ENCODE measurements at places on chromosomes 12 and 14. TPM values are rescaled to one million over a fixed set of nuclear protein-coding genes. Genes with fewer than 3 reads are reported as not detected.

Gene EIF2S3B
- 0.63 TPM for total RNA-seq

Gene MYF5
- total RNA-seq: not detected

Gene TRPV4
- not detected for total RNA-seq

Gene ACOT2
- total RNA-seq: 12.9 TPM

Gene ANKRD33
- not detected for total RNA-seq

Gene TOMM20L
- total RNA-seq: not detected

Gene ADAM21
- total RNA-seq: not detected

Gene PZP
- total RNA-seq: not detected

Gene LRRIQ1
- not detected for total RNA-seq

Gene SLC17A8
- not detected for total RNA-seq

Gene PTPRO
- total RNA-seq: 0.28 TPM

Gene KRT73
- total RNA-seq: 0.36 TPM

Gene GRIP1
- 0.44 TPM for total RNA-seq

DNA sequence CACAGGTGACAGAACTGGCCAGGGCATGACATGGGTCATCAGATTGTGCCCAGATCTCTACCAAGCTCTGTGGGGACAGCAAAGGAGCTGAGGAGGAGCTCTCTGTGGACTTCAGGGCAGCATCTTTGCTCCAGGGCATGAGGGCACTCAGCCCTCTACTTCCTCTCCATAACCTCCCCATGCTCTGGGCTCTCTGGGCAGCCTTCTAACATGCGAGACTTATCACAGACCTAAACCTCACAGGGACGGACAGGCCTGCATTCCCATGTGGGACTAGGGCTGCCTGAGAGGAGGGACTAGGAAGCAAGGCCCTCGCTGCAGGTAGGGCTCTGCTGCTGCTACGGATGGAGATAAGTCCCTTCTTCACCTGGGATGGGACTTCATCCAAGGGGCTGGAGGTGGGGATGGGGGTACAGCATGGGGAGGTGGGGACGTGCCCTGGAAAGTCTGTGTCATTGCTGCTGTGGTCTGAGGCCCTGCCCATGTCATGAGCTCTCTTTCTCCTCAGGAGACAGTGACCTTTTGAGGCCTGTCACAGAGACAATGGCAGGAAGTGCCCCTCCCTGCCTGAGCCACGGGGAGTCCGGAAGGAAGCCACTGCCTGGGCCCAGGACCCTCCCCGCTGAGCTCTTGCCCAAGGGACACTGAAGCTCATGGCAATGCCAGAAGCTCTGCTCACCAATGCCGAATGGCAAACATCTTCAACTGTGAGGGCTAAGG lies 44.1 kb downstream of the PITPNM2 start:
- peak overlapping the region; percentile 70 for H3K4me3 ChIP-seq
- DNase-seq: peak; percentile 70
- H3K36me3 ChIP-seq: peaks cover 5% of the 10 kb centered on the region
- peak overlapping the region; percentile 26 for H3K27ac ChIP-seq
- H3K27me3 ChIP-seq: no peaks in the 10 kb centered on the region

GRCh38 chr12:88706286-88706685 lies 126.0 kb upstream of the KITLG start:
- no peaks in the 10 kb centered on the region for H3K27me3 ChIP-seq
- H3K4me1 ChIP-seq: no peaks in the 10 kb centered on the region
- DNase-seq: no peak
- H3K27ac ChIP-seq: no peak overlapping the region
- H3K4me3 ChIP-seq: no peak overlapping the region

DNA sequence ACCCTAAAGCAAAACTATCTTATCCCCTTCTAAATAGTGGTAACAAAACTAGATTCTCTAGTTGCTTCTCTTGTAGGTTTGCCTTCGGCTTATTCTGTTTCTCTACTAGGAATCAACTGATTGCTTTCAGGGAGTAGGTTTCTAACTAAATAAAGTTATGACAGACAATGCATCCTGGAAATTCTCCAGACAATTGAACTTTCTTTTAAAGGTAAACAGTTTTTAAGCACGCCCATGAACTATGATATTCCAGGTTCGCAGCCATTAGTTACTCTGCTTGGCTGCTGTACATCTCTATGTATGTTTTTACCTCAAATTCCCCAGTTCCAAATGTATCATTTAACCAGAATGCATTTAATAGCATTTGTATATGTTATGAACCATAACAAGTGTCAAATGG lies 23.9 kb downstream of the EIF2S3B start:
- H3K27ac ChIP-seq: no peak overlapping the region
- peaks cover 10% of the 10 kb centered on the region for H3K27me3 ChIP-seq
- H3K4me3 ChIP-seq: no peak overlapping the region
- DNase-seq: no peak

GRCh38 chr12:109811624-109811995 lies 21.6 kb downstream of the TRPV4 start:
- no peak overlapping the region for H3K27ac ChIP-seq
- H3K27me3 ChIP-seq: no peaks in the 10 kb centered on the region
- DNase-seq: no peak
- H3K4me3 ChIP-seq: no peak overlapping the region

DNA sequence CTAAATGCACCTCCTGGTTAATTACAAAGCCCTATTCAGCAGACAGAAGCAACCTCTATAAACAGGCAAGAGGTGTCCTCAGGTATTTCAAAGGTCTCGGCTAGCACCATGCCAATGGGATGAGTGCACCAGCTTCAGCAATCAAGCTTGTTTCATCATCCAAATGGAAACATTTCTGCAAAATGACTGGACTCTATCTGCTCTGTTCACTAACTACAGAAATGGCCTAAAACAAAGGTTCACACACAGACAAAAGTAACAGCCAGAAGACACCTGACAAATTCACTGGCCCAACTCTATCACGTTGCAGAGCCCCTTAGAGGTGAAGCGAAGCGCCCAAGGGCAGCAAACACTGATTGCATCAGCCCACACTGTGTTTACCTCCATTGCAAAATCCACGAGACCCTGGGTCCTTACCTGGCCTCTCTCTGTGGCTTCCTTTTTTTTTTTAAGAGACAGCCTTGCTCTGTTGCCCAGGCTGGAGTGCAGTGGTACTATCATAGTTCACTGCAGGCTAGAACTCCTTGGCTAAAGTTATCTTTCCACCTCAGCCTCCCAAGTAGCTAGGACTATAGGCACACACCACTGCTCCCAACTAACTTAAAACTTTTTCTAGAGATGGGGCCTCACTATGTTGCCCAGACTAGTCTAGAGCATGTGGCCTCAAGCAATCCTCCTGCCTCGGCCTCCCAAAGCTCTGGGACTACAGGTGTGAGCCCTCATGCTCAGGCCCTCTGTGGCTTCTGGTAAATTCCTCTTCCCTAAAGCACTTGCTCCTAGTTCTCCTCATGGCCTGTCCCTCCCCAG lies 8.5 kb upstream of the SYNE3 start:
- H3K4me1 ChIP-seq: peaks cover 73% of the 10 kb centered on the region
- no peaks in the 10 kb centered on the region for H3K27me3 ChIP-seq
- H3K4me3 ChIP-seq: peak overlapping the region; percentile 87
- no peak for DNase-seq
- peak overlapping the region; percentile 99 for H3K27ac ChIP-seq

DNA sequence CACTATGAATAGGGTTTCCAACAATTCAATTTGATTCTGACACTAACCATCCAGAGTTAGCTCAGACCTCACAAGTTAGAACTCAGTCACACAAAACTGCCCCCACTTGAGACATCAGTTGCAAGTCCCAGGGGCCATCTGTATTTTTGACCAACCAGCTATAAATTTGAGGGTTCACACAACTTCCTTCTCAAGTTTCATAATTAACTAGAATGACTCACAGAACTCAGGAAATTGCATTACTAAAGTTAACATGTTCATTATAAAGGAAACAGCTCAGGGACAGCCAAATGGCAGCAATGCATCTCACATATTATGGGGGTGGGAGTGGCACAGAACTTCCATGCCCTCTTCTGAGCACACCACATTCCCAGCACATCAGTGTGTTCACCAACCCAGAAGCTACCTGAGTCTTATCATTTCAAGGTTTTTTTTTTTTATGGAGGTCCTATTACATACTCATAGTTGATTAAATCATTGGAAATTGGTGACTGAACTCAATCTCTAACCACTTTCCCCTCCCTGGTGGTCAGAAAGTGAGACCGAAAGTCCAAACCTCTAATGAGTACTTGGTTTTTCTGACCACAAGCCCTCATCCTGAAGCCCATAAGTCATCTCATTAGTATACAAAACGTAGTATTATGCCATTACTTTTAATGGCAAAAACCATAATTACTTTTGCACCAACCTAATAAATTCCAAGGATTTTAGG lies 1721.5 kb upstream of the SEL1L start:
- H3K4me1 ChIP-seq: no peaks in the 10 kb centered on the region
- DNase-seq: no peak
- H3K27me3 ChIP-seq: no peaks in the 10 kb centered on the region
- H3K36me3 ChIP-seq: no peaks in the 10 kb centered on the region
- H3K27ac ChIP-seq: no peak overlapping the region

DNA sequence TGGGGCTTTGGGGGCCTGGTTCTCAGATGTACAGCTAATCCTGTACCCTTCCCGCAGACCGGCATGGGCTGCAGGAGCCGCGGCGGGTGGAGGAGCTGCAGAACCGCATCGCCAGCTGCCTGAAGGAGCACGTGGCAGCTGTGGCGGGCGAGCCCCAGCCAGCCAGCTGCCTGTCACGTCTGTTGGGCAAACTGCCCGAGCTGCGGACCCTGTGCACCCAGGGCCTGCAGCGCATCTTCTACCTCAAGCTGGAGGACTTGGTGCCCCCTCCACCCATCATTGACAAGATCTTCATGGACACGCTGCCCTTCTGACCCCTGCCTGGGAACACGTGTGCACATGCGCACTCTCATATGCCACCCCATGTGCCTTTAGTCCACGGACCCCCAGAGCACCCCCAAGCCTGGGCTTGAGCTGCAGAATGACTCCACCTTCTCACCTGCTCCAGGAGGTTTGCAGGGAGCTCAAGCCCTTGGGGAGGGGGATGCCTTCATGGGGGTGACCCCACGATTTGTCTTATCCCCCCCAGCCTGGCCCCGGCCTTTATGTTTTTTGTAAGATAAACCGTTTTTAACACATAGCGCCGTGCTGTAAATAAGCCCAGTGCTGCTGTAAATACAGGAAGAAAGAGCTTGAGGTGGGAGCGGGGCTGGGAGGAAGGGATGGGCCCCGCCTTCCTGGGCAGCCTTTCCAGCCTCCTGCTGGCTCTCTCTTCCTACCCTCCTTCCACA lies 7.6 kb downstream of the NR4A1 start:
- DNase-seq: no peak
- H3K36me3 ChIP-seq: peaks cover 4% of the 10 kb centered on the region
- H3K27me3 ChIP-seq: no peaks in the 10 kb centered on the region
- H3K27ac ChIP-seq: no peak overlapping the region
- H3K4me1 ChIP-seq: peaks cover 9% of the 10 kb centered on the region

DNA sequence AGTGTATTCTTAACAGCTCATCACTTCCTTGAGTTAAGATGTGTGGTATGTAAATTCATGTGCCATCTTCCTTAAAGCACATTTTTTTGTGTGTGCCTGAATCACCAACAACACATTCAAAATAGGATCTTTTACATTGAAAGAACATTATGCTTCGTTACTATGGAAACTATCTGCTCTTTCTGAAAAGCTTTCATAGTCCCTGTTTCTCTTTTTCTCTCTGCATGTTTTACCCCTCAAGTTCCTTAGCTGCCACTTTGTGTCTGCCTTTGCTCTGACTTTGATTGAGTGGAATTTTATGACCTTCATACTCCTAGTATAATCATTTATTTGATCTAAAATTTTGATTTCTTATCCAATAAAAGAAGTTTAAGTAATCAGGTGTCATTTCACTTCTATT lies 880.3 kb upstream of the FOXG1 start:
- no peak overlapping the region for H3K27ac ChIP-seq
- no peak for DNase-seq
- peaks cover 2% of the 10 kb centered on the region for H3K36me3 ChIP-seq
- H3K4me1 ChIP-seq: no peaks in the 10 kb centered on the region
- no peak overlapping the region for H3K4me3 ChIP-seq

GRCh38 chr12:25249931-25250738 lies 594 bp downstream of the KRAS start:
- DNase-seq: peak; percentile 62
- peak overlapping the region; percentile 96 for H3K27ac ChIP-seq
- peaks cover 10% of the 10 kb centered on the region for H3K36me3 ChIP-seq
- H3K4me3 ChIP-seq: peak overlapping the region; percentile 94
- peaks cover 38% of the 10 kb centered on the region for H3K4me1 ChIP-seq
- H3K27me3 ChIP-seq: peaks cover 24% of the 10 kb centered on the region

GRCh38 chr14:28867571-28867970 lies 101.0 kb downstream of the FOXG1 start:
- no peaks in the 10 kb centered on the region for H3K4me1 ChIP-seq
- no peak for DNase-seq
- H3K27ac ChIP-seq: no peak overlapping the region

DNA sequence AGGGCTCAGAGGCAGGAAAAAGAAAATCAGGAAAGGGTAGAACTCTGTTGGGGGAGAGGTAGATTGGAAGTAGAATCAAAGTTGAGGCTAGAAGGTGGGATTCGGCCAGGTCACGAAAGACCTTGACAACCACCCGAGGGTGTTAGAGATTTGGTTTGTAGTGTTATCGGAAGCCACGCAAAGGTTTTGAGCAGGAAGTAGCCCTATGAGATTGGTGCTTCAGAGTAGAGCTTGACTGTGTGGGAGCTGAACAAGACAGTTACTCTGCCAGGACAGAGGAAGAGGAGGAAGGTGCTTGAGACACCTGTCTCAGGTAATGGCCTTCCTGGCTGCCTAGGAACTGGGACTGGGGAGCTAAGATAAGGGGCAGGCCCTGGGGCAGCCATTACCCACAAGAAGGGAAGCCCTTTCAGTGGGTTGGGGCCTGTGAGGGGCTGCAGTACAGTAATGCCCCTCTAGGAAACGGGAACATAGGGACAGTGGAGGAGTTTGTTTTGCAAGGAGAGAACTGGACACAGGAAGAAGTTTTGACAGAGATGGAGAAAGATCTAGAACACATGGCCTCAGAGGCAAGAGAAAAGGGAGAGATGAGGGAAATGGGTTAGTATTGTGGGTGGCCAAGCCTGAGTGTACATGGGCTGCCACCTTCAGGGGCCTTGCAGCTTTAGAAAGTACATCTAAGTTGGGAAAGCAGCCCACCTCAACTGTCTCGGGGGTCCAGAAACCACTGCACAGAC lies 73.5 kb downstream of the RIN3 start:
- peak overlapping the region; percentile 78 for H3K4me3 ChIP-seq
- H3K27me3 ChIP-seq: peaks cover 9% of the 10 kb centered on the region
- peaks cover 80% of the 10 kb centered on the region for H3K4me1 ChIP-seq
- peak overlapping the region; percentile 39 for H3K27ac ChIP-seq

- no peak for DNase-seq
- H3K4me1 ChIP-seq: no peaks in the 10 kb centered on the region
- H3K27ac ChIP-seq: no peak overlapping the region
- H3K36me3 ChIP-seq: no peaks in the 10 kb centered on the region
- no peak overlapping the region for H3K4me3 ChIP-seq
- peaks cover 5% of the 10 kb centered on the region for H3K27me3 ChIP-seq
These were observed 1.4 kb upstream of the MYH6 start for GRCh38 chr14:23409475-23409874.

- H3K4me3 ChIP-seq: no peak overlapping the region
- no peak for DNase-seq
- no peak overlapping the region for H3K27ac ChIP-seq
These were observed 1278.4 kb upstream of the FLRT2 start for GRCh38 chr14:84251411-84252115.

Measured in activated T-cell treated with anti-CD3 and anti-CD28 coated beads, Interleukin-2, amount 50 U/mL, for 72 hours (primary cell).